ENCODE measurements at places on chromosomes 6 and 20.

DNA sequence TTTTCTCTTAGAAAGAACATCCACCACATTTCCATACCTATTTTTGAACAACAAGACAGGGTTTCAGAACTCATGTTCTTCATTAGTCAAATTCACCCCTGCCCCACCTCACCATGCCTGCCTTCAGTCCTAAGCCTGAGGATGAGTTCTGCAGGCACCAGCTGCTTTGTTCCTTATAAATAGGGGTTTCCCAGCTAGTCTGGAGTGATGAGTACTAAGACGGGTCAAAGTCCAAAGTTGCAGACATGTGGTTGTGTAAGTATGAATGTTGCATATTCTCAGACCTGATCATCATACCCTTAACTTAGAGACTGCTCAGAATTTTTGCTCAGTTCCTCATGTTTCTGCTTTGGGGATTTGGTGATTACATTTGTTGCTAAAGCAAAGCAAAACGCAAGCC lies 257.7 kb upstream of the CDYL start:
- DNase-seq: no peak

DNA sequence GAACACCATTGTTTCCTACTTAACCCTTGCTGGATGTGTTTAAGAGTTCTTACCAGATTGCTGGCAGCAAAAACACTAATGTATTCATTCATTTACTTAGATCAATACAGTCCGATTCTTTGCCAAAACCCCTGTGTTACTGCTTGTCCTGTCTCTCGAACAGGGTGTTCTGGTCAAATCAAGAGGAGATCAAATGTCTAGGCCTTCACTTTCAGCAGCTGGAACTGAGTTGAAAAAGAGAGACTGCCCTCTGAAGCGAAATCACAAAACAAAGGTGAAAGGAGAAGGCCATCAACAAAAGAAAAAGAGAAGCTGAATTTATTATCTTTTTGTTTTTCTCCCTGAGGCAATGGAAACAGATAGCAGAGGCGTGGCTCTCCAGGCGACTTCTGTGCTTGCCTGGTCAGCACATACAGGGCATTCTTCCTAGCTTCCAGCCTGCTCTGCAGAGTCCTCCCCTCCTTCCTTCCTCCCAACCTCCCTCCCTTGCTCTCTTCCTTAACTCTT lies 44.1 kb upstream of the GCM1 start:
- no peak for DNase-seq

GRCh38 chr6:7463785-7464184 lies 74.2 kb downstream of the RIOK1 start:
- no peak for DNase-seq

GRCh38 chr6:119184008-119184648 lies 105.7 kb upstream of the FAM184A start:
- DNase-seq: no peak

- DNase-seq: no peak
Measured at GRCh38 chr6:106085692-106085983, 498 bp upstream of the PRDM1 start.

- DNase-seq: no peak
Measured at GRCh38 chr20:23011008-23011721, 23.9 kb upstream of the SSTR4 start.

DNA sequence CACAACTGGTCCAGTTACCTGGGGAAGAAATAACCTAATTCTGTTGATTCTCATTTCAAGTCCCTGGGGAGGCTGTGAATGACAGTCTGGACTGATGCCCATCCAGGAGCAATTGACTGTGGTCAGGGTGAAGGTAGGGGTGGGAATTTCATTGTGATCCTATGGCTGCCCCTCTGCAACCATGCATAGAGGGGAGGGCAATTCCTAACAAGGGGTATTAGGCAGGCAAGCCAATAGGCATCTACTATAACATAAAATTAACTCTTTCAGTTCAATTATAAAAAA lies 44.0 kb upstream of the TRAM2 start:
- DNase-seq: no peak

All from NCI-H1048 (cell line).